Memory B cell (primary cell): ENCODE measurements at places on chromosomes 7 and 10.

DNA sequence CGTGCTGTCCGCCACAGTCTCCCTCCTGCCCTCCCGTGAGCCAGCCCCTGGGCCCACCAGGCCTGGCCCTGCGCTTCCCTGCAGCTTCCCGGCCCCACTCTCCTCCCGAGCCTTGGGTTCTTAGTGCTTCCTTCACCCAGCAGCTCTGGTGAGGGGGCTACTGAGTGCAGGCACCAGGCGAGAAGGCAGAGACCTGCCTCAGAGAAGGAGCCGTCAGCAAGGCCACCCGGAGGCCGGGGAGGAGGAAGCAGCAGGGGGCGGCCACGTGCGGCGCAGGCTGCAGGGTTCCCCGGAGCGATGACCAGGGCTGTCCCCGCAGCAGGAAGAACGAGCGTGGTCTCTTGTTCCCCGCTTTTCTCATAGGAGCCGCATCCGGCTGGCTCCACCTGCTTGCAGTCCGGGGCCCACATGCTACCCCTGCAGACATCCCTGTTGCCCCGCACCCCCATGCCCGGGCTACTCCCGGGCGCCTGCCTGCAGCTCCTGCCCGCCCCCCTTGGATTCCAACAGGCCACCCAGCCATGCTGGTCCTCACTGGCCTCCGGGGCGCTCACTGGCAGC lies 20.5 kb downstream of the YKT6 start:
- no peak for DNase-seq

GRCh38 chr7:92609921-92610518 lies 19.8 kb upstream of the FAM133B start:
- no peak for DNase-seq

DNA sequence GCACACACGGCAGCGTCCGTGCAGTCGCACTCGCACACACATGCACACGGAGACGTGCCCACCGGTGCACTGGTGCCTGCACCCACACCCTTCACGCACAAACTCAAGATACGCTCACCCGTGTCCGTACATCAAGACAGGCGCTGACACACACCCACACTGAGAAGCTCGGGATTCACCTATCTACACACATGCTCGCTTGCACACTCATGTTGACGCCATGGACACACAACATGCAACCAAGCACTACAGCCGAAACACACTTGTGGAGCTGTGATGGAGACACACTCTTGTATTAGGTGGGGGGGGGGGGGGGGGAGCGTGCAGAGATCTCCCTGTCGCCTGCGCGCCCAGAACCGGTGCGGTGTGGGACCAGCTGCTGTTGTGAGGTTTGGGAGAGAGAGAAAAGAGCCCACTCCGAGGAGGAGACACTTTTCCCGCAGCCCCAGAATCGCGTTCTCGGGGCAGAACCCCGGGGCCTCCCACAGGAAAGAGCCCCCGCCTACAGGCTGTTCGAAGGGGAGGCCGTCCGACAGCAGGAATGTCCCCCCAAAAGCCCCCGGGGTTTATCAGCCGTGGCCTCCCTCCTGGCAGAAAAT lies 605 bp upstream of the NFKB2 start:
- no peak for DNase-seq

DNA sequence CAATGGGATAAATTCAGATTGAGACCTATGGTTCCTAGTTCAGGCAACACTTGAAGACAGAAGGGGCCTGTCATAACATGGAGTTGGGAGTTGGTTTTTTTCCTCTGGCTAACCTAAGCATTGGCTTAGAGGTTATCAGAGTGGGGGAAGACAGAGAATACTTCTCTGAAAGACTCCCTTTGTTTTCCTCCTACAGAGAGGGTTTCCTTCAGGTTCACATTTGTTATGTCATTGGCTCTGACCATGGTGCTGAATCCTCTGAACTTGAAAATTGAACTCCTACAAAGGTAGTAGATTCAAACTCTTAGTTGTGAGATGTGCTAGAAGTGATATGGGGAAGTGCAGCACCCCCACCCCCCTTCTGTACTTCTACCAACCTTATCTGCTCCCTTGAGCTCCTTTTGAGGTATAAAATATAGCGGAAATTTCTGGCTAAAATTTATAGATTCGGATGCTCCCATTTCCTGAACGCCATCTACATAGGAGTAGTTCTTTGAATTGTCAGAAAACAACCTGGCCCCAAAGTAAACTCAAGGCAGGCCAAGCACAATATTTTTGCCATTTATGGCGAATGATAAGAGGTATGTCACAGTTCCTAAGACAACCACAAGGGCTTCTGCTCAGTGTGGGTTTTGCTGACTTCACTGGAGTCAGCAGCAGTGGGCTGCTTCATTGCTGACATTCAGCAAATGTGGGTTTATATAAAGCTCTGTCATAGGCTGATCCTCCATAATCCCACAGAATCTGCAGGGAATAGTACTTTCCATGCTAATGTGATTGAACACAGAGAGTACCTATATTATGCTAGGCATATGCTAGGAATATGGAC lies 131.6 kb upstream of the KLF14 start:
- DNase-seq: no peak

DNA sequence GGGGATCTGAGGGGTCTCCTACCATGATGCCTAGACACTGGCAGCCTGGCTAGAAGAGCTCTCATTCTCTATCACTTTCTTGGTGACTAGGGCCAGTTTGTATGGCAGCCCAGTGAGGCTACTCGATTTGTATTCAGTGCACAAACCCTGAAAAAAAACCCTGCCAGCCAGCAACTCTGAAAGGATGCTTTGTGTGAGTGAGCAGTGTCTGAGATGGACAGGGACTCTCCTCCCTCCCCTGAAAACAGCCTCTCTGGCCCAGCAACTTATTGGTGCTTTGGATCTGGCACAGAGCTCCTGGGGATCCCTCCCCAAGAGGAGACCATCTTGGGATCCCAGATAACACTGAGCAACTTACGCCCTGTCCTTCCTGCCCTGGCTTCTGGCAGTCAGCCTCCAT lies 10.8 kb upstream of the LRRC4 start:
- DNase-seq: no peak

DNA sequence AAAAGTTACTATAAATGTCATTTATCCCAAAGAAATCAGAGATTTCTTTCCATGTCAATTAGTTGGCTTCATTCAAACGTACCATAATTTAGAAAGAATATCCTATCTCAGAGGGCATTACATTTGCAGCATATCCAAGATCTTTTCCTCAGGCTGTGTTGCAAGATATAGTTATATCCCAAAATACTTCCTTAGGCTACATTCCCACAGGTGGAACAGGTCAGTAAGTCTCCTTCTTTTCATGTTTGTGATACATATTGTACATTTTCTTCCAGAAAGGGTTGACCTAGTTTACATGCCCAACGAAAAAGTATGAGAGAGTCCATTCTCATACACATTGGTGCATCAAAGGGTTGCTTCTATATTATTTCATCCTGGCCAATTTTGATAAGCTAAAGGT lies 26.9 kb upstream of the VWA2 start:
- no peak for DNase-seq

- no peak for DNase-seq
These were observed 144.1 kb downstream of the TMEM178B start for GRCh38 chr7:141217938-141218337.

GRCh38 chr10:48634198-48634983 lies 29.5 kb upstream of the ARHGAP22 start:
- peak; percentile 58 for DNase-seq

GRCh38 chr10:33596422-33596821 lies 262.0 kb upstream of the NRP1 start:
- no peak for DNase-seq

DNA sequence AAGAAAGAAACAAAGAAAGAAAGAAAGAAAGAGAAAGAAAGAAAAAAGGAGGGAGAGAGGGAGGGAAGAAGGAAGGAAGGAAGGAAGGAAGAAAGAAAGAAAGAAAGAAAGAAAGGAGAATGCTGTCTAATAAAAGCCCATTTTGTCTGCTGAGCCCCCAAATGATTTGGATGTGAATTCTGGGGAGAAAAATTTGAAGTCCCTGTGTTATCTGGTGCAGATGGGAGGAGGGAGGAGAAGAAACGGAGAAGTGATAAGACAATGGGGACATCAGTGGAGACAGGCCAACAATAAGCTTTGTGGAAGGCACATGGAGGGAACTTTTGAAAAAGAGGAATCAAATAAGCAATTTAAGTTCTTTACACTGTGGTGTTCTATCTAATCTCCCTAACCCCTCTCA lies 24.6 kb upstream of the TMEM273 start:
- no peak for DNase-seq

GRCh38 chr10:78656417-78657162 lies 412.2 kb upstream of the ZMIZ1 start:
- no peak for DNase-seq

DNA sequence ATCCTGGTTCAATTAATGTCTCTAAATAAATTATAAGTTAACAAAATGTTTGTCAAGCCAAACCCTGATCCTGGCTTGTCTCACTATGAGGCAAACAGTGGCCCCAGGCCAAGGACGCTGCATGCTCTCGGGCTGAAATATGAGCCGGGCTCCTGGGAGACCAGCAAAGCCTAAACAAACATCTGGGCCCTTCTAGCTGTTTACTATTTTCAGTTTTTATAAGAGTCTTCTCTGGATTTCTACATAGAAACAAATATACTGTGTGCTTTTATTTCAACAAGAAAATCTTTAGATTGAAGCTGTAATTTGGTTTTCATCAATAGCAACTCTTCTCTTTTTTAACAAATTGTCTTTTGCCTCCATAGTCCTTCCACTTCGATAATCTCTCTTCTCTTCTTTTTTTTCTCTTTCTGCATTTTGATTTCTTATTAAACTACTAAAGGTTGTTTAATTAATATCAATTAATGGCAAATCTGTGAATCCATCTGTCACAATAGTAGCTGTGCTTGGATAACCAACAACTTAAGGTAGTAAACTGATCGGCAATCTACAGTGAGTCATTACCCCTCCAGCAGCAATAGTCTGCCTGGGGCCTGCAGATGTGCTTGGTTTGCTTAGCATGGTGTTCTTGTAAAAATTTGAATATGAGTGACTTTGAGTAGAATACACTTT lies 83.3 kb upstream of the DNAJC1 start:
- no peak for DNase-seq

DNA sequence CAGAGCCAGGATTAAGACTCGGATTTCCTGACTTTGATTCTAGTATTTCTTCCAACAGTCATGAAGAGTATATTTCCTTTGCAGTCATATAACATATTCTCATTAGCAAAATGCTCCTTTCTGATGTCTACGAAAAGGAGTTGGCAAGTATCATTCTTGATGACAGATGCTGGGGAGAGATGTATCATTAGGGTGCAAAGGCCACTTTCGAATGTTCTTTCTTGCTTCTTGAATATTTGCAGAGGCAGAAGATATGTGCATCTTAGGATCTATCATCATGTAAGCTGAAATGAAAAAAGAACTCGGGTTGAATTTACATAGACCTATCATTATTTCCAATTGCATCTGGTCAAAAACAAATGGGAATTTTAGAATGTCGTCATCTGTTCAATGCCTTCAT lies 294.4 kb downstream of the BAMBI start:
- no peak for DNase-seq

DNA sequence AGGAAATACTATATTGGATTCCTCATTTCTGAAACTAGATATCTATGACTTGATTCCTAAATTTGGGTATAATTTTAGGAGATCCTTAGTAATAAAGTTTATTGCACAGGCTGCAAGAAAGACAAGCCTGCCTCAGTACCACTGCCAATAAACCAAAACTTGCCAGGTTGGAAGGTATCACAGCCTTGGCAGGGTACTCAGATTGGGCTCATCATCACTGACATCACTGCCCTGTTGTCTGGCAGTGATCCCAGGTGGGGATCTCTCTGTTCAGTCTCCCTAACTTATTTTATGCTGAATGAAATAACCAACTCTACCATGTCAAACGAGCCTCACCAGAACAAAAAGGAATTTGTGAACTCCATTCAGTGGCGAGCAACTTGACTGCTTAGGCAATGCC lies 18.8 kb downstream of the FIGNL1 start:
- no peak for DNase-seq

DNA sequence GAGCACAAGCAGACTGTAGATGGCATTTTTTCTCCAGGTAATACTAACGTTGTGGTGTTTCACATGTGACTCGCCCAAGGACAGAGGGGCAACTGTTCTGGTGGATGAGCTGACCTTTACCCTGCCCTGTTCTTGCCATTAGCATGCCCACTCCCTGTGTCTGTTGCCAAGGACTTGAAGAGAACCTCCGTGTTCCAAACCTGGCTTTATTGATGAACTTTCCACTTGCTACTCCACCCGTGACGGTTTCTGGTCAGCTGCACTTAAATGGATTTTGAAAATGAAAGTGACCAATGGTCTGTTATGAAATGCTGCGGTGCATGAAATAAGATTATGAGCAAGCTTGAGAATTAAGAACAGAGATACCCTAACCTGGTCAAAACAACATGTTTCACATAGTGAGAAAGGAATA lies 30.4 kb downstream of the LRRC4 start:
- no peak for DNase-seq

GRCh38 chr7:50209461-50210135 lies 94.9 kb upstream of the IKZF1 start:
- DNase-seq: no peak

- no peak for DNase-seq
These were observed 111.2 kb downstream of the GRK5 start for GRCh38 chr10:119318411-119319160.

DNA sequence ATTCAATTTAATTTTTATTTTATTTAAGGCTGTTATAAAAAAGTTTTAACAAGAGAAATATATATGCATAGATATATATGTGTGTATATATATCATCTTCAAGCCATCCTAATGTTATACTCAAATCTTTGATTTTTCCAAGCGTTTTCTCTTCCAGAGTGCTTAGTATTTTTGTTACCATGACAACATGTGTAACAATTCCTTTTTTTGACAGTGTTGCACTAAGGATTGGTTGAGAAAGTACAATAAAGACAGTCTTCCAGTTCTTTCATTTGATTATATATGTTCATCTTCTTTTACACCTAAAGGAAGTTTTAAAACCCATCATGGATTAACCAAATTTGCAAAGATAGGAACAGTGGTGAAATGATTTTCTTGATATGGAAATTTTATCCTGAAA lies 171.7 kb downstream of the KLF6 start:
- no peak for DNase-seq
